ENCODE measurements at places on chromosomes 7 and 10.

GRCh38 chr10:92655426-92655825, 34.3 kb upstream of the HHEX start:
- no peak for DNase-seq

- peak; percentile 58 for DNase-seq
Observed at GRCh38 chr10:73647211-73647874, 6.1 kb upstream of the MYOZ1 start.

DNA sequence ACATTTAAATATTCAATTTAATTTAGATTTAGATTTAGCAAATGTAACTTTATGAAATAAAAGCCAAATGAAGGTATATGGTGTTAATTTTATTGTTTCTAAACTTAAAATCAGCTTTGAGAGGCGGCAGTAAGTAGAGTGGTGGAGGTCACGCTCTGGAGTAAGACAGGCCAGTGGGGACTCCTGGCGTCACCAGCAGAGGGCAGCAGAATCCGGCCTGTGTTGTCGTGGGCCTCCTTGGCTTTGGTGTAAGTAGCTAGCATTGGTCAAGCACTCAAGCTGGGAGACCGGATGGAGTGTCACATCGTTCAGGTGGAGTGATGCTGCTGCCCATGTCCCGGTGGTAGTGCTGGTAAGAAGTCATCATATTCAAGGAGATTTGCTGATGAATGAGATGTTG, 98.7 kb upstream of the DNAJB6 start:
- no peak for DNase-seq

DNA sequence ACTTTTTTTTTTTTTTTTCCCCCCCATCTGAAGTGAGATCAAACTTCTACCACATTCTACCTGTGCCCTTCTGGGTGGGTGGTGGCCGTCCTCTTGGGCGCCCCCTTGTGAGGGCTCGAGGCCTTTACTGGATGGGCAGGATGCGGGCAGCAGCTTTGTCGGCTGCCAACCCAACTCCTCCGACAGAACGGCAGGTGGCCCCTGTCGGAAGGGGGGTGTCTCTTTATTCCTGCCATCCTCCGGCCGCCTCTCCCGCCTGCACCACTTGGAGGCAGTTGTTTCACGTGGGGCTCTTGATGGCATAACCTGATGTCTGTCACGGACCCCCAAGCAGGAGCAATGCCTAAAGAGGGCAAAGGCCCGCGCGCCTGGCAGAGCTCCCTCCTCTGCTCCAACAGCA, 31.0 kb downstream of the AMZ1 start:
- peak; percentile 82 for DNase-seq

DNA sequence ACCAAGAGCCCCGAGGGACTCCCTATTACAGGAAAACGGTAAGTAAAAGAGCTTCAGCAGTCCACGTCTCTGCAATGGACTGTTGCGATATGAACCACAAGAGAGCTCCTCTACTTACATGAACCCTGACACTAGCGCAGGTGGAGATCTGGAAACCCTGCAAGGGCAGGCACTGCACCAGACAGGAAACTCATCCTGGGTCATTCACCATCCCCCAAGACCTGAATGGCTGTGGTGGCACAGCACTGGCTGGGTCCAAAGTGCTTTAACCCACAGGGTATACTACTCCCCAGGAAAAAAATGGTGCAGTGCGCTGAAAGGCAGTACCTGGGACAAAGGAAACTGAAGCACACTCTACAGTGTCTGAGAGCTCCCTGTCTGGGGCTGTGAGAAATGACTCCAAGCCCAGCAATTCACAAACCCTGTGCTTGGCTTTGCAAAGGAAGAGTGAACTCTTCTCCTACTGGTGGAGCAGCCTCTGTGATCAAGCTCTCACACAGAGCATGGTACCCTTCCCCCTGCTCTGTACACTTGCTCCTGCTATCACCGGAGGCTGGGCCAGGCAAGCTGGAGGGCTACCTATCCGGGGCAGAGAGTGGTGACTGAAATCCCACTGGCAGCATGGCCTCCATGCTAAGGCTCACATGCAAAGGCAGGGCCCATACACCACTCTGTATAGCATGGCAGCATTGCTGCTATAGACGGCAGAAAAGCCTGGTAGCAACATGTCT, 44.9 kb downstream of the HIBADH start:
- DNase-seq, result no peak

DNA sequence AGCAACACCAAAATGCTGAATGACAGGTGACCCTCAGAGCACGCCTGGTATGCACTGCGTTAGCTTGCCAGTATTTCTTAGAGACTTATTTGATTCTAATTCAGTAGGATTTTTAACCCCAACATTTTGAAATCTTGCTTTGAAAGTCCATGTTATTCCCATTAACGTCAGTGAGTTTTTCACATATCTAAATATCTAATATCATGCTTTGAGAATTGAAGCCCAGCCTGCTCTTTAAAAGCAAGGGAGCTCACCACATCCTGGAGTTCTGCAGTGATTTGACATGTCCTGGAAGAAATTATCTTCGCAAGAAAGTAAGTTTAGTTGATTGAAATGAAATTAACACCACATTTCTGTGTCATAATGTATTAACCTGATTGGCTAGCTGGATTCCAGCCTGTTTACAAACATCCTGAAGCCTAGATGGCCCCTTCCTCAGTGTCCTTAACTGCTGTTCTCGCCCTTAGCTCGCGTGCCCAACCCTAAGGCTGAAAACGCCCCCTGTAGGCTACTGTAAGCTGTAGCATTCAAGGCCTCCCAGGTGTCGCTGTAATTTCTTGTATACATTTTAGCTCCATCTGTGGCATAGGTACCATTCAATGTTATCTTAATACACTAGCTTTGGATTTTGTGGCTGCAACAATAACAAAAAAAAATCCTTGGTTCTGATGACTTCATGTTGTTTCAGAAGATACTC, 191.5 kb downstream of the MGMT start:
- peak; percentile 40 for DNase-seq

- peak; percentile 57 for DNase-seq
Observed at GRCh38 chr10:78974617-78975317, 94.0 kb upstream of the ZMIZ1 start.

- no peak for DNase-seq
Observed at GRCh38 chr7:78395298-78396036, 596.9 kb downstream of the PHTF2 start.

DNA sequence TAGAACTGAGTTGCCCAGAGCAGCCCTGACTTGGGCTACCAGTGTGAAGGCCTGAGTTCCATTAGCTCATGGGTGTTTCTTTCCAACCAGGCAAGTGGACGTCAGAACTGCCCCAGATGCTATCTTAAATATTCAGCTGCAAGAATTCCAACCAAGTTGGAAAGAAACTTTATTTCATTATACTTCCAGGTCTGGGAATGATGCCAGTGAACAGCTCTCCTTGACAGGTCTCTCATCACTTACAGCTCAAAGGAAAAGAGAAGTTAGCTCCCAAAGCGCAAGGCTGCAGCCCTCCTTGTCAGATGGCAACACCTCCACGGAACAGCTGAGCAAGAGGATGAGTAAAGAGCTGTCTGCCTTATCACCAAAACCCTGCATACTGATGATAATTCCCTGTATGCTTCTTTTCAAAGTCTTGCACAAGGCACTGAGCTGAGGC, 255.5 kb upstream of the AOAH start:
- DNase-seq, result no peak

DNA sequence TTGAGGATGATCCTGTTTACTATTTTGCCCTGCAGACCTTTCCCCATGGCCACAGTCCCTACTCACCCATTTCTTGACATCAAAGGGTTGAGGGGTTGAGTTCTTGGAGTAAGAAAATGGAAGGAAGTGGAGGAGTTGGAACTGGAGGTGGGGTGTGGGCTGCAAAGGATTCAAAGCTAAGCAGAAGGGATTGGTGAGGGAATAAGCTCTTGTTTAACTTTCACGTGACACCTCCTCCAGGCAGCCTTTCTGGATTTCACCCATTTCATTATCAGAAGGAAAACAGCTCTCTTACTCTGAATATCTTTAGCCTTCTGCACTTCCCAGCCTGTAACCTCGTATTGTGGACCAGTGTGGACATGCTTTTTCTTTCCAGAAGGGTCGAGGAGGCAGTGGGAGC, 13.7 kb downstream of the MOSPD3 start:
- no peak for DNase-seq

DNA sequence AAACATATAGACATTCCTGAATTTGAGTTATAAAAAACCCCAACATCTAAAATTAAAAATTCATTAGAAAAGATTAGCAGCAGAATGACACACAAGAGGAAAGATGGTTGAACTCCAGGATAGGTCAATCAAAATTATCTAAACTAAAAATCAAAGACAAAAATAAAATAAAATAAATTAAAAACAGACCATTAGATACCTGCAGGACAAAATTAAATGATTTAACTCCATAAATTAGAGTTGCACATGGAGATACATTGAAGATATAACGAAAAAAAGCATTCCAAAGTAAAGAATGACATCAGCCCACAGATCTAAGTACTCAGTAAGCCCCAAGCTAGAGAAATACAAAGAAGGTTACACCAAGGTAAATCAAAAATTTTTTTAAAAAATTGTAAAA, 226.1 kb upstream of the SORCS1 start:
- DNase-seq, result no peak

- DNase-seq, result no peak
Observed at GRCh38 chr10:114615600-114616007, 42.5 kb downstream of the ABLIM1 start.

DNA sequence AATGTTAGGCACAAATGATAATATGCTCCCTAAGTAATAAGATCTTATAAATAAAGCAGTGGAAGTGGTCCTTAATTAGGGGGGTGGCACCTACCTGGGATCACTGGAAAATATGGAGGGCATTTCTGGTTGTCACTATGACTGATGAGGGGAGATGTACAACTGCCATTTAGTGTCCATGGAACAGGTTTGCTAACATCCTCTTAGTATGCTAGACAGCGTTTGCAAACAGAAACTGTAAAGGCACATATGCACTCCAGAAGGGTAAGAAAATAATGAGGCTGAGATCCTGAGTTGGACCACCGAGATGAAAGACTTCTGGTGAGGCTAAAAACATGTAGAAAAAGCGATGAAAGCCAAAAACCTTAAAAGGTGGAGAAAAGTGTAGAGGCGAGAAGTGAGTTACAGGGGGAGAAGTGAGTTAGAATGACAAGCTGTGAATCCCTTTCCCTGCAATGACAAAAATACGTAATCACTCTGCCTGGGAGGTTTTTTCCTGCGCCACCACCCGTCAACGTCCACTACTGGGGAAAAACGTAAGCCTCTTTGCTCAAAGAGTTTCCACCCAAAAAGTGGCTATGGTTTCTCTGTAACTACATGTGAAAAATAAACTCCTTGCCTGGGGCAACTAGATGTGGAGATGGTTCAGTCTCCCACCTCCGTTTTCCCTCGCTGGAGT, 767 bp downstream of the KRIT1 start:
- DNase-seq, result no peak

GRCh38 chr10:52864201-52865106, 91.9 kb upstream of the MBL2 start:
- no peak for DNase-seq

DNA sequence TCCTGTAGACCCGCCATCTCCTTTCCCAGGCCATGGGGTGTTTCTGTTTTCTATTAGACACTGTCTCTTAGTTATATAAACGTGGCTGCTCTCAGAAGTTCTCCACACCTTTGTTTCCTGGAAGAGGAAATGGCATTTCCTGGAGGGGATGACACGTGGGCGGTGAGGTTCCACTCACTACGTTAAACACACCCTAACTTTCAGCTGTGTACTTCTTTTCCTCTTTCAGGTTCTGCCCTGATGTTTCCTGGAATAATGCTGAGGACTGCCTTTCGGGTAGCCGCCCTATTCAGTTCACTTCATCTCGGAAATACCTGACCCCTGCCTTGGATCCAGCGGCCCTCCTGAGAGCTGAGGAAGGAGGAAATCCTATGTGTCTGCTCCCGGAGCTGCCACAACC, 3.4 kb upstream of the PRKCQ start:
- no peak for DNase-seq

- DNase-seq, result no peak
Observed at GRCh38 chr10:131653140-131653539, 247.7 kb upstream of the PPP2R2D start.

- DNase-seq, result no peak
Observed at GRCh38 chr7:34219153-34219718, 313.9 kb downstream of the BMPER start.

- DNase-seq, result no peak
Observed at GRCh38 chr7:158174947-158175346, 412.7 kb downstream of the PTPRN2 start.

DNA sequence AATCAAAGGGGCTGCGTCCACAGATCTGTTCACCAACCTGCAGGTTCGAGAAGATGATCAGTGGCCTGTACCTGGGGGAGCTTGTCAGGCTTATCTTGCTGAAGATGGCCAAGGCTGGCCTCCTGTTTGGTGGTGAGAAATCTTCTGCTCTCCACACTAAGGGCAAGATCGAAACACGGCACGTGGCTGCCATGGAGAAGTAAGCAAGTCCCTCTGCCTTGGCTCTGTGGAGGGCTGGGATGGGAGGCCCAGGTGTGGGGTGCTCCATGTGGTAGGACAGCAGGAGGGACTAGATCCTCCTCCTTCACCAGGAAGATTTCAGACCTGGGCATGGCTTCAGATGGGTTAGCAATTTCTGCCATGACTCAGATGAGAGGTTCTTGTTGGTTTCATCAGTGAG, 25.9 kb downstream of the HKDC1 start:
- no peak for DNase-seq

DNA sequence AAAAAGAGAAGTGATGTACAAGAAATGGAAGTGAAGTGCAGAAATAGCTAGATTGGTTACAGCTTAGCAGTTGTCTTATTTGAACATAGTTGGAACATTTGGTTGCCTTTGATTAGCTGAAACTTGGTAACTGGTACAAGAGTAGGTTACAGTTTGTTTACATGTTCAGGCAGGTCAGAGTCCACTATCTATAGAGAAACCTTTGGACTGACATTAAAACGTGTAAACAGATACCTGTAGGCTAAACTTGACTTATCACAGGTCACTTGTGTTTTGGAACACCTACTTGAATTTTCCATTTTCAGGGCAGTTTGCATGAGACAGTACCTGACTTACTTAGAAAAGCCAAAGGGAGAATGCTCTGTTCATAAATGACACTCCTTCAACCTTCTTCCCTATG, 28.5 kb upstream of the CYP2C8 start:
- DNase-seq, result no peak

- DNase-seq, result no peak
Observed at GRCh38 chr7:10779465-10780399, 193.9 kb upstream of the PHF14 start.

DNA sequence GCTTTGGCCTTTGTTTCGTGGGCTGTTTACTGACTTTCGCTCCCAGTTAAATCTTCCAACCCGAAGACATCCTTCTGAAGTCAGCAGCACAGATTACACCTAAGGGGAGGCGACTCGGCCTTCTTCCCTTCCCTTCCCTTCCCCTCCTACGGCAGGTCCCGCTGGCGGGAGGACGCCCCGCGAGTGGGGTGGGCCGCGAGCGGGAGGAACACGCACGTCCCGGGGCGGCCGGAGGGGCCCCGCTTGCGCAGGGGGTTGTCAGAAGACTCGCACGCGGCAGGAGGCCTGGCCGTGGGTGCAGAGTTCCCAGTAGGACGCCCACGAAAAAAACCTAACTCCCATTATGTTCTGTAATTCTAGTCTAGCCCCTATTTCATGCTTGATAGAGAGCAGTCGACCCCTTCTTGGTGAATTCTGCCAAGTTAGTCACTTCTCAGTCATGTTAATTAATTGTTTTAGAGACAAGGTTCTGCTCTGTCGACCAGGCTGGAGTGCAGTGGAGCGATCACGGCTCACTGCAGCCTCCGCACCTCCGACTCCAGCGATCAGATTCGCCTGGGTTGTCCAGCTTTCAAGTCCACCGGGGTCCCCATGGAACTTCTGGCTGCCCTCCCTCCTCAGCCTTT, 19.2 kb upstream of the ZNF32 start:
- DNase-seq, result no peak
